ENCODE measurements at places on chromosomes 6 and 20. TPM values are rescaled to one million over a fixed set of nuclear protein-coding genes. Genes with fewer than 3 reads are reported as not detected.

GRCh38 chr20:60937585-60937984 is 314.5 kb upstream of the CDH4 start:
- no peak for DNase-seq

Gene ACTR5
- polyA plus RNA-seq: 9.4 TPM

- no peak for DNase-seq
Observed at GRCh38 chr6:91273729-91274128, 686.9 kb upstream of the MAP3K7 start.

Gene GCLC
- polyA plus RNA-seq: 21.1 TPM

DNA sequence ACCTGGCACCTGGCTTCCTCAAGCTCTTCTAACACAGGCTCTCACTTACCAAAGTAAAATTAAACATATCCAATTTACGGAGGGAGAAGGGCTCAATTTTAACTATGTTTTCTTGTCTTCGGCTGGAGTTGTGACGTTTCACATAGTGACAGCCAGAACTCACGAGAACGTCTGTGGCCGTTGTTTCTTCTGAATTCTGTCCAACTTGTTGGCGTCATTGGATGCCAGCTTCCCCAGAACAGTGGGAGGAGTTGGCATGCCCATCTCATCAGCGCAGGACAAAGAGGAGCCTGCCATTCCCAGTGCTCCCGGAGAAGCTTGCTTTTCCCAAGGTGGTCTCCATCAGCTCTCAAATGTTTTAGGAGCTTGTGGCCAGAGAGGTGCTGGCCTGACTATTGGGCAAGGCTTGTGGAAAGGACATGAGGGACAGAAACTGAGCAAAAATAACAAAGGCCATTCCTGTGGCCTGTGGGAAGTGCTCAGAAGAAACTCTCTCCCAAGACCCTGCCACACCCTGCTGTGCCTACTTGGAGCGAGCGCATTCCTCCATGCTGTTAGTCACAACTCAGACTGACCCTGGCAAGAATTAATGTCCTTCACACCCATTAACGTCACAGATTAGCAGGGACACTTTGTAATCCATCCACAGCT is 265.4 kb upstream of the CDH4 start:
- no peak for DNase-seq

Gene TRIM10
- polyA plus RNA-seq: 0.82 TPM

- no peak for DNase-seq
Observed at GRCh38 chr6:37481711-37482605, 17.7 kb downstream of the CCDC167 start.

DNA sequence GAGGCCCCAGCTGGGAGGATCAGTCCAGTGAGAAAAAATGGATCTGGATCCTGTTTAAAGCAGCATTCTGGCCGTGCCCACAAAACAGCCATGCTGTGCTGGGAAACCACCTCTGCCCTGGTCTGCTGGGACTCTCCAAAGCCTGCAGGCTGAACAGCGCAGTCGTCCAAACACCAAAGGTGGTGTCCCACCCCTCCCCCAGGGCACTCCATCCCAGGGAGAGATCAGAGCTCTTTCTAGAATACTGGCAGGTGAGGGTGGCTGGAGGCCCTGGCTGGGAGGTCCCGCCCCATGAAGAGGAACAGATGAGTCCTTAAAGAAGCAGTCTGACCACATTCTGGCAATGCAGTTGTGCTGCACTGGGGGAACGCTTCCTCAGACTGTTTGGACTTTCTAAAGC is 84.6 kb downstream of the MRAP2 start:
- no peak for DNase-seq

Gene MAS1
- 0.01 TPM for polyA plus RNA-seq

- DNase-seq: no peak
Observed at GRCh38 chr6:84687431-84687830, 77.0 kb downstream of the TBX18 start.

DNA sequence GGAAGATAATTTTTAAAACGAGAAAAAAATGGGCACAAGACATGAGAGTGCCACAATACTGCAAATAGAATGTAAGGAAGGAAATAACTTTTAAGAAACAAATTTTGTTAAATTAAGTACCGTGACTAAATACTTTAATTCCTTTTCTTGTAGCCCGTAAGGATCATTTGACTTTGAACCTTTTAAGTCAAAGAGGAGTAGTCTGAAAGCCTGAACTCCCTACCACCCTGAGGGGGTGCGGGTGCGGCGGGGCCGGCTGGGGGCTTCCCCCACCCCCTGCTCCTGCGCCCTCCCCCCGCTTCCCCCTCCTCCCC is 231 bp upstream of the PHACTR2 start:
- DNase-seq: no peak

DNA sequence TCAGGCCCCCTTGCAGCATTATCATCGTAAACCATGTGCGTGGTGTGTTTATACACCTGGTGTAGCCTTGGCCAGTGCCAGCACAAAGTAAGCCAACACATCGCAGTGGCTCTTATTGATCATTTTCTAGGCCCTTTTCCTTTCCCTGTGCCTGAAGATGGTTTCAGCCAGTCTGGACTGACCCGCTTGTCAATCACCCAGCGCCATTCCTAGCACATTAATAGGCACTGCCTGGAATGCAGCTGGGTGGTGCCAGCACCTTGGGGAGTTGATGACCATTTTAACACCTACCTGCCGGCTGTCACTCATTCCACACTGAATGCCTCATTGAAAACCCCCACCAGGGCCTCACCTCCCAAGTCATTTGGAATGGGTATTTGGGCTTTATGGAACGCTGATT is 4.9 kb upstream of the UQCC2 start:
- DNase-seq: no peak

DNA sequence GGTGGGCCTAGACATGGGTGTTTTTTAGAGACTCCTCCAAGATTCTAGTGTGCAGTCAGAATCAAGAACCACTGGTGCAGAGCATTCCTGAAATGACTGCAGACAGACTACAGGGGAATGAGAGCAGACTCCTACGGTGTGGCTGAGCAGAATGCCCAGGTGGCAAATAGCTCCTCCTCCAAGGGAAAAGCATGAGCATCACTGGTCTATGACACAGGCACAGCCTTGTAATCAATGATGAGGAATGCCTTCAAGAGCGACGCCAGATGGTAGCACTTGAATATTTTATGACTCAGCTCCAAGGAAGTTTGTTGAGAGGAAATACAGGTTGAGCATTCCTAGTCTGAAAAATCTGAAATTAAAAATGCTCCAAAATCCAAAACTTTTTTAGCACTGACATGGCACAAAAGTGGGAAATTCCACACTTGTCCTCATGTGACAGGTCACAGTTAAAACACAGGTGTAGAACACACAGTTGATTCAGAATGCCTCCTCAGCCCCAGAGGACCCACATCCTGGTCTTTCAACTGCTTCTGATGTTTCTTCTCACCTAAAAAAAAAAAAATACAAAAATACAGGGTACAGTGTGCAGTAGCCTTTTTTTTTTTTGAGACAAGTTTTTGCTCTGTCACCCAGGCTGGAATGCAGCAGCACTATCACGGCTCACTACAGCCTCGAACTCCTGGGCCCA is 10.6 kb upstream of the FAM8A1 start:
- DNase-seq: no peak

- DNase-seq: no peak
Observed at GRCh38 chr6:151291722-151292059, 51.9 kb downstream of the AKAP12 start.

GRCh38 chr20:49323622-49324238 is 45.9 kb upstream of the ZNFX1 start:
- no peak for DNase-seq

DNA sequence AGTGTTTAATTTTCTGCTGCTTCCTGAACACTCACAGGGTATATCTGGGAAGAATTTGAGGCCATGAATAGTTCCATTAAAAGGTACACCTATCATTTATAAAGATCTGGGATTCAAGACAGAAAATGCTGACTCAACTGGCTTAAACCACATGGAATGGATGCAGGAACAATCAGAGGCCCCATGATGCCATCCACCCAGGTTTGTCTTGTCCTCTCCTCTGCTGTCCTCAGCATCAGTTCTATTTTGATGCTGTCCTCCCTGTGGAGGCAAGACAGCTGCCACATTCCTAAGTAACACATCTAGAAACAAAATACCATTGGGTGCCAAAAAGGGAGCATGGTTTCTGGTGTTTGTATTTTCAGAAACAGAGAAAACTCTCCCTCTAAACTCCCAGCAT is 143.4 kb downstream of the ELOVL4 start:
- no peak for DNase-seq

DNA sequence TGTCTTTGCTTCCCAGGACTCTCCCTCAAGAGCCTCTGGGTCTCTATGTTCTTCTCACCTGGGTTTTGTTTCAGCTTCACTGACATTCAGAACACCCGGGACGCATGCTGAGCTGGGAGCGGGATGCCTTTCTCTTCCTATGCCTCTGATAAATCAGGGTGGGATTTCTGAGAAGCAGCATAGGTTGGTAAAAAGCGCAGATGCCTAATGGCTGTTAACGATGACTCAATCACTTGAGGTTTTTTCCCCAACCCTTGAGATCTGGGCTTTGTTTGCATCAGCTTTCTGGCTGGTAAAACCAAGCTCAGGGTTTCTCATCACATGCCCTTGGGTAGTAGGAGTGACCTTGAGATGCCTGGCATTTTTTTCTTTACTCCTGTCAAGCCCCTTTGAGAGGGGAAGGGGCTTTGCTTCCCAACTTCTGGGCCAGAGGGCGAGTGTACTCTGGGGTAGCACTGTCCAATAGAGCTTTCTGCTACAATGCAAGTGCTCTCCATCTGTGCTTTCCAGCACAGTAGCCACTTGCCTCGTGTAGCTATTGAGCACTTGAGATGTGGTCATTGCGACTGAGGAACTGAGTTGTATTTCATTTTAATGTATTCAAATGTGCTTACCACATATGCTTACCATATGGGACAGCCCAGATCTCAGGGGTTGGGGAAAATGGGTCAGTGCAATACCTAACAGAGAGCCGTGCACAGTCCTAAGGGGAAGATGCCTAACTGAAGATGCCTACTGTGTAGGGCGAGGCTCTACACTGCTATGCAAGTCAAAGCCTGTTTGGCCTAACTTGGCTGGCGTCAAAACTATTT is 69.1 kb downstream of the PPP1R14C start:
- no peak for DNase-seq

GRCh38 chr6:99609905-99610489 is 3.4 kb downstream of the PRDM13 start:
- no peak for DNase-seq

Gene DEFB132
- not detected for polyA plus RNA-seq

- no peak for DNase-seq
Observed at GRCh38 chr20:51750037-51750769, 18.0 kb downstream of the ATP9A start.

GRCh38 chr6:37643851-37644672 is 53.6 kb downstream of the MDGA1 start:
- no peak for DNase-seq

GRCh38 chr6:156953479-156954146 is 176.4 kb downstream of the ARID1B start:
- peak; percentile 88 for DNase-seq

DNA sequence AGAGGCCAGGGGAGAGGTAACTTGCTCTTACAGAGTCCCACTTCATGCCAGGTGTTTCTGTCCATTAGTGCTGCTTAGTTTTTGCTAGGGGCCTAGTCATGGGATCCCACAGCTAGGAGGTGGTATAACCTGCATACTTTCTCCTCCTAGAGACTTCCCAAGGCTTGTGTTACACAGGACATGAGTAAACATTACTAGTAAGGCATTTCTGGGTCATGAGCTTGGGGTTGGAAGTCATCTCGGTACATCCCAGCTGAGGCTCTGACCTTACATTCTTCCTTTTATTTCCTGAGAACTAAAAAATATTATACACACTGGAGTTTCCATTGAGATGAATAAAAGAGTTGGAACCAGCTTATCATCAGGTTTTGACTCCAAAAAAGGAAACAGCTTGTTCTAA is 20.9 kb upstream of the PNPLA1 start:
- DNase-seq: no peak

Measured in right renal cortex interstitium (tissue), 3 donors.